Inflammatory macrophage (primary cell): ENCODE measurements at places on chromosomes 6 and 20.

- DNase-seq, result no peak
Observed at GRCh38 chr20:12874933-12875332, 133.8 kb upstream of the SPTLC3 start.

DNA sequence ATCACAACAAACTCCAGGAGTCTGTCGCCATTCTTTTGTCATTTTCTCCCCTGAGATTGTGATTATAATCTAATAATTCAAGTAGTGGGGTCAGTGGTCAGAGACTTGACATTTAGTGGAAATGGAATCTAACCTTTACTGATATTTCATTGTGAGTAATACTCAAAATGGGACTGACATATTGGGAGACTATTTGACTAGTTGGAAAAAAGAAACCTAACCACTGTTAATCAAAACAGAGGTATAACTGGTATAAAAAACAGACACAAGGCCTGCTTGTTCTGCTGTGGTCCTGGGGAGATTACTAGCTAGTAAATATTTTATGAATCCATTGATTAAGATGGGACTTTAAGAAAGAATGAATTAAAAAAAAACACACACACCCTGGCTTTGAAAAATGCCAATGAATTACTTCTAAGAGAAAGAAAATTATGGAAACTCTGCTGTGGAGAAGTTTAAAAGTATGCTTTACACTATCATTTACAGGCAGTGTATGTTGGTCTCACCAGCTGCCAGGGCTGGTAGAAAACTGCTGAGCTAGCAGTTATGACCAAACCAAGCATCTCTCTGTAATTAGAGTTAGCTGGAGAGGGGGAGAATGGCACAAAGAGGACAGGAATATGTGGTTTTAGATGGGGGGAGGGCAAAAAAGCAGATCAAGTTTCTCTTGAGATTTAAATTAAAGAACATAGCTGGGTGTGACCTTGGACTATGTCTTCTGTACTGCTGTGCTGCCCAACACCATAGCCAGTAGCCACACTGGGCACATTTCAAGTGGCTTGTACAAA lies 103.7 kb downstream of the FYN start:
- no peak for DNase-seq

- DNase-seq, result no peak
Observed at GRCh38 chr6:3718407-3718806, 33.1 kb downstream of the PXDC1 start.

GRCh38 chr6:90219209-90219985 lies 77.2 kb downstream of the BACH2 start:
- no peak for DNase-seq

- DNase-seq, result no peak
Observed at GRCh38 chr6:144559865-144560593, 274.9 kb downstream of the UTRN start.

DNA sequence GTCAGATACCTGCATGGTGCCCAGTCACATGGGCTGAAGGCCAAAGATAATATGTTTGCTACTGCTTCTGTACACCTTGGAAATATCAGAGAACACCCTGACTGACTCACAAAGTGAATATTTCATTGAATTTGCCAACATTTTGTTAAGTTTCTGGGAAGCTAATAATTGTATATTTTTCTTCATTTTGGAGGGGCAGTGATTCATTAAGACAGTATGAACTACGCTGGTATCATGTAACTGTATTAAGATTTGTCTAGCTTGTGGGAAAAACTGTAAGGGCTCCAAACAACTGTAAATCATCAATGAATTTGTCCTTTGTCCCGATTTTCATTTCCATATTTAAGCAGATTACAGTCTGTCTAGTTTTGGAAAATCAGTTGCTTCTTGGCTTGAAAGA lies 102.3 kb upstream of the CCN2 start:
- DNase-seq, result no peak

DNA sequence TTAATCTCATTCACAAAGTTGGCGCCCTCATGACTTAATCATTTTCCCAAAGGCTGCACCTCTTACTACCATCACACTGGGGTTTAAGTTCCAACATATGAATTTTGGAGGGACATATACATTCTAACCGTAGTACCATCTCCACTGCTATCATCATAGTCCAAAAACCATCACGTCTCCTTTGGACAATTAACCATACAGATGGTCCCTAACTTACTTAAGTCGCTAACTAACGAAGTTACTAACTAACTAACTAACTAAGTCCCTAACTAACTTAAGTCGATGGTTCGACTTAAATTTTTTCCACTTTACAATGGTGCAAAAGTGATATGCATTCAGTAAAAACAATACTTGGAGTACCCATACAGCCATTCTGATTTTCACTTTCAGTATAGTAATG lies 24.0 kb upstream of the TBC1D22B start:
- no peak for DNase-seq

- no peak for DNase-seq
Observed at GRCh38 chr6:41204156-41204555, 3.2 kb upstream of the TREML2 start.

DNA sequence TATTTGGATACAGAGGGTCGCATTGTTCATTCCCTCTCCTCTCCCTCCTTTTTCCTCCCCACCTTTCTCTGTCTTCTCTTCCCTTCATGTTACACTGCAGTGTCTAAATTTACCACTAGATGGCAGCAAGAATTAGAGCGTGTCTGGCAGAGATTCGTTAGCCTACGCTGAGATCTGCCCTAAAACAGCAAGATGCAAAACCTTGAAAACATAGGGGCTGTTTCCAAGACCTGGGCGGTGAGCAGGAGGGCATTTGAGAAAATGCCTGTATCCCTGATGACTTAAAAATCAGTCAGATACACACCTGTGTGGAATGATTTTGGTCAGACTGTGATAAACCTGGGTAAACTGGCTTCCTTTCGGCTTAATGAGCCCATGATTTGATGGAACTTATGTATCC lies 101.5 kb upstream of the ISM1 start:
- DNase-seq, result peak; percentile 61

DNA sequence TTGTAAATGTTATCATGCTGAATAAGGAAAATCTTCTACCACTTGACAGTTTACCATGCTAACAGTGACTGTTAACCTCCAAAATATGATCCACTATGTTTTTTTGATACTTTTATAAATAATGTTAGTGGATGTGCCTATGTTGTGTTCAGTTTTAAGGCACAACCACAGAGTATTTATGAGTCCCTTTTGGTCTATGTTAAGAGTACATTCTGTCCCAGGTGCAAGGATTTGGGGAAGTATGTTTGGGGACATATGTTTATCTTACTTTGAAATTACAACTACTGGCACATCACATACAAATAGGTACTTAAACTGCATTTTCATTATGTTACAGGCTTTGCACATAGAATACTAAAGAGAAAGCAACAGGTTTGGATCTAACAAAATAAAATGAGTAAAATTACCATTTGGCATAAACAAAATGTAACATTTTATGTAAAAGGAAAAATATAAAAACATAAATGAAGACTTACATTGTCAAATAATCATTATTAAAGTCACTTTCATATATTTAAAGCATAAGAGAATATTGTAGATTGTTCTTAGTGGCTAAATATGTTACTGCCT lies 71.2 kb downstream of the SESN1 start:
- DNase-seq, result no peak

- DNase-seq, result no peak
Observed at GRCh38 chr6:4157506-4157905, 22.1 kb upstream of the ECI2 start.

- no peak for DNase-seq
Observed at GRCh38 chr20:24450624-24451376, 18.6 kb upstream of the SYNDIG1 start.

DNA sequence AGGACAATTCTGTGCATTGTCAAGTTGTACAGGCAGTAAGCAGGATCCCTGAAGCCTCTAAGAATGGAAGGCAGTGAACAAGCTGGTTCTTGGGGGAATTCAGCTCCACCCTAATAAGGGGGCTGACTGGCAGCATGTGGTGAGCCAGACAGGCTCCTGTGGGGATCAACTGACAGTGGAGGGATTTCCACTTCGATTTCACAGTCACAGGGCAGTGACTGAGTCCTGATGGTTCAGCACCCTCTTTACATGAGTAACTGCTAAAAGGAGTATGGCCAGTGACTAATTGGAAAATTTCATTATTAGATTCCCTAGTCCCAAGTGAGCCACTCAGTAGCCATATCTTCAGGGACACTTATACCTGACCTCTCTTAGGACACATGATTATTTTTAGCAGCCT lies 78.4 kb downstream of the NDUFAF5 start:
- no peak for DNase-seq

GRCh38 chr20:57082357-57082945 lies 184.0 kb downstream of the BMP7 start:
- no peak for DNase-seq

DNA sequence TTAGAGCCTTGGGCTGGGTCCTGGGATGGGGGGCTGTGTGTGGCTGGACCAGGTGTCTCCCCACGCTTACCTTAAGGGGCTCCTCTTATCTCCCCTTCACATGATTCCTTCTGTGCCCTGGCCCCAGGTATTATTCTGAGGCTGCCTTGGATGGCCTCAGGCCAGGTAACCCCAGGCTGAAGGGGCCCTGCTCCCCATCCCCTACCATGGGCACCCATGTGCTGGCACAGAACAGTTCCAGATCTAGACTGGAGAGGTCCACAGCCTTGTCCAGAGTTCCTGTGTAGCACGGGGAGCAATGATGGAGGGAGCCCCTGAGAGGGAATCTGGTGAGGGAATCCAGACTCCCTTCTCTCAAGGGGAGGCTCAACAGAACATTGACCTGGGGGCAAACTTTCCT lies 32.1 kb downstream of the MOCS1 start:
- no peak for DNase-seq

DNA sequence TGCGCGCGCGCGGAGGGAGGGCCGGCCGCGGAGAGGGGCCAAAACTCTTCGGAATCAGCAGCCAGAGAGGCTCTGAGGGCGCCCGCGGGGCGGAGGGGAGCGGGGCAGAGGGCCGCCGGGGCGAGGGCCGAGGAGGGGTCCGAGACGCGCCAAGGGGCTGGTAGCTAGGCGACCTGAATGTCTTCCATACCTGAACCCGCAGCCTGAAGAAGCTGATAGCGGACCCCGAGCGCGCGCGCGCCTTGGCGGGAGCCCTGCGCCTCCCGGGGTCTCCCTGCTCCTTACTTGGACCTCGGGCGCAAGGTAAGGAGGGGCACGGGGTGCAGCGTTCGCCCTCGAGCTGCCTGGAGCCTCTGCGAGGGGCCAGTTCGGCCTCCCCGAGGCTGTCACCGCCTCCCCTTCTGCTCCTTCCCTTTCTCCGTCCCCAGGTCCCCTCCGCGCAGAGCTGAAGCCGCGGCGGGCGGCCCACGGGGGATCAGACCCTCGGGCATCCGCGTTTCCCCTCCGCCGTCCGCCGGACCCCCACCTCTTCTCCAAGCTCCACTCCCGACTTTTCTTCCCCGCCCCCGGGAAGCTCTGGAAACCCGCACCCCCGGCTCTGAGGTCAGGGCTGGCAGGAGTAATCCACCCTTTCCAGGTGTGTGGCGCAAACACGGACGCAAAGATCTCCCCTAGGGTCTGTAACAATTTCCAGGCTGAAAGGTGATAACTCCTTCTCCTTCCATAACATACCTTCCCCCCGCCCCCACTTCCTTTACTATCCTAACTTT lies 13.1 kb upstream of the DEK start:
- no peak for DNase-seq

GRCh38 chr6:5335020-5335419 lies 73.7 kb downstream of the FARS2 start:
- DNase-seq, result no peak

GRCh38 chr20:51535674-51536073 lies 6.8 kb downstream of the NFATC2 start:
- DNase-seq, result no peak

DNA sequence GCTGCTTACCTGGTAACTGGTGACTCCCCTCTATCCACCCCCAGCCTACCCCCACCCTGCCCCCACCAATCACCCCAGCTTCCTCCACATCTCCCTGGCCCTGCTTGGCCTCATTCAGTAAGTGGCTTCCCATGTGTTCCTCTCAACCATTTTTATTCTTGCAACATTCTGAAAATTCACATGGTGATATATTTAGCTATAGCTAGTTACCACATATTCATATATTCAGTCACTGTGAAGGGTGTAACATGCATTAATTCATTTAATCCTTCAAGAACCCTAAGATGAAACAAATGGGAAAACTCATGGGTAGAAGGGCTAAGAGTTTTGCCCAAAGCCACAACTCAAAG lies 95.4 kb upstream of the CEP85L start:
- DNase-seq, result peak; percentile 54

- no peak for DNase-seq
Observed at GRCh38 chr20:31848088-31848999, 2.9 kb upstream of the FOXS1 start.

DNA sequence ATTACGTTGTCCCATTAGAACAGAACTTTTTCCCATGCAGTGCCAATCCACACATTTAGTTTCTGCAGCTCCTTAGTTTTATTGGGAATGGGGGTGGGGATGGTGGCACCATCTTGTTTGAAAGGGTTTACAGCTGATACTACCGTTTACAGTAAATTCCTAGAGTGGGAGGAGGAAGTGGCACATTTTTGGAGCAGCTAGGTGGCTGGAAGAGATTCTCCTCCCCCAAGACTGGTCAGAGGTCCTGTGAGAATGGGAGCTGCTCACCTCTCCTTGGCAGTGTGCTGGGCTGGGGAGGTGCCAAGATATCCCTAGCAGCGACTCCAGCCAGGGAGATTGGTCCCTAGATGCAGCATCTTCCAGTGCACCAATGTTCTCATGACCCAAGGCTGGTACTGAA lies 12.4 kb upstream of the CCN6 start:
- no peak for DNase-seq

- DNase-seq, result no peak
Observed at GRCh38 chr6:32445321-32445854, 5.7 kb downstream of the HLA-DRA start.

GRCh38 chr6:137863091-137863797 lies 3.8 kb upstream of the TNFAIP3 start:
- no peak for DNase-seq

- DNase-seq, result peak; percentile 61
Observed at GRCh38 chr6:6795393-6795792, 206.9 kb downstream of the LY86 start.

DNA sequence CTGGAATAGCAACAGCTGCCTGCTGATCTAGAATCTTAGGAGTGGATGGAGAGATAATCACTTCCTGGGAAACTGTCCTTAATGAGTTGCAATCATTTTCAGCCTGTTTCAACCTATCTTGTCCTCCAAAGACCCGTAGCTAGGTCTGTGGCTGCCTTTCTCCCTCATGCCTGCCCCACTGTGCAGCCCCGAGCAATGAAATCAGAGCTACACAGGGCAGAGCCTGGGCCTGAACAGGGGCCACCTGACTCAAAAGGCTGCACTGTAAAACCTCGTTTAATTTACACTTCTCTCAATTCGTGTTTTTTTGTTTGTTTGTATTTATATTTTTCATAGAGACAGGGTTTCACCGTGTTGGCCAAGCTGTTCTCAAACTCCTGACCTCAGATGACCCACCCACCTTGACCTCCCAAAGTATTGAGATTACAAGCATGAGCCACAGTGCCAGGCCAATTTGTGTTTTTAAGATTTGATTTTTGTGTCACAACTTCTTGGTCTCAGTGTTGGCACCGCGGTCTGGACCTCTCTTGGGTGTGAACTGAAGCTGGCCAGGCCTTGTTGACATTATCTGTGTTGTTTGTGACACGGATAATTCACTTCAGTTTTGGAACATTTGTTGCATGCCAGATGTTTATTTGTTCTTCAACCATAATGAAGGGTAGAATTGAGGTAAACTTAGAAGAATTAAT lies 21.5 kb downstream of the GGTLC1 start:
- no peak for DNase-seq
